T-cell (primary cell): ENCODE measurements at places on chromosomes 4 and X.

GRCh38 chrX:147403040-147403439 is 508.7 kb upstream of the FMR1 start:
- DNase-seq: no peak

- no peak for DNase-seq
These were observed 1053.0 kb upstream of the IGFBP7 start for GRCh38 chr4:58163156-58163555.

DNA sequence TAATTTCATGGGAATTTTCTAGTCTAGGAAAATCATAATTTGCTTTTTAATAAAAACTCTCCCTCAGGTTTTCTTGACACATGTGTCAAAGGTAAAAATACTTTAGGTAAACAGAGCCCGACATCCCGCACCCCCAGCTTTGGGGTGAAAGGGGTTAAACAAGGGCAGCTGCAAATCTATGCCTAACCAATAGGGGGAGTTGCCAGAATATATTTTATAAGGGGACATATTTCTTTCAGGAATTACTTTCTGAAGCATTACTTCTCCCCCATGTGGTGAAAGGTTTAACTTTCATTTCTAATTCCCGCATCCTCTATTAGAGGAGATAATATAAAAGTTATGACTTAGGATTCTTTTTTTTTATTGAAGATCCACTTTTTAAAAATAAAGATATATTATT is 53.9 kb upstream of the HEPH start:
- no peak for DNase-seq

- DNase-seq: no peak
These were observed 644.5 kb upstream of the ATOH1 start for GRCh38 chr4:93184053-93184452.

GRCh38 chrX:4805502-4805901 is 1092.1 kb upstream of the PRKX start:
- DNase-seq: no peak

DNA sequence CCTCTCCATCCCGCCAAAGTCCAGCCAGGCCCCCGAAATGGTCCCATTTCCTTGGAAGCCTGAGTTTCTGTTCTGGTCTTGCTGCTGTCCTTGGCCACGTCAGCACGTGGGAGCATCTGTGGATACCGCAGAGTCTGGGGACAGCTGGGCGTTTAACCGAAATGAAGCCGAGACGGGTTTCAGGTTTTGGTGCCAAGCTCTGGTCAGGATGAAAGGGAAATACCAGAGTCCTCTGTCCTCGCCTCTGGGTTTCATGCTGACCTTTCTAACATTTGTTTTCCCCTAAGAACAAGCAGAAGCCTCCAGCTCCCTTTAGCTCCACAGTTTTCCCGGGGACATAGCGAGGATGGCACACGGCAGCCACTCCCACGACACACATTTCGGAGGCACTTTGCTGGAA is 19.7 kb downstream of the SHOX start:
- DNase-seq: no peak

DNA sequence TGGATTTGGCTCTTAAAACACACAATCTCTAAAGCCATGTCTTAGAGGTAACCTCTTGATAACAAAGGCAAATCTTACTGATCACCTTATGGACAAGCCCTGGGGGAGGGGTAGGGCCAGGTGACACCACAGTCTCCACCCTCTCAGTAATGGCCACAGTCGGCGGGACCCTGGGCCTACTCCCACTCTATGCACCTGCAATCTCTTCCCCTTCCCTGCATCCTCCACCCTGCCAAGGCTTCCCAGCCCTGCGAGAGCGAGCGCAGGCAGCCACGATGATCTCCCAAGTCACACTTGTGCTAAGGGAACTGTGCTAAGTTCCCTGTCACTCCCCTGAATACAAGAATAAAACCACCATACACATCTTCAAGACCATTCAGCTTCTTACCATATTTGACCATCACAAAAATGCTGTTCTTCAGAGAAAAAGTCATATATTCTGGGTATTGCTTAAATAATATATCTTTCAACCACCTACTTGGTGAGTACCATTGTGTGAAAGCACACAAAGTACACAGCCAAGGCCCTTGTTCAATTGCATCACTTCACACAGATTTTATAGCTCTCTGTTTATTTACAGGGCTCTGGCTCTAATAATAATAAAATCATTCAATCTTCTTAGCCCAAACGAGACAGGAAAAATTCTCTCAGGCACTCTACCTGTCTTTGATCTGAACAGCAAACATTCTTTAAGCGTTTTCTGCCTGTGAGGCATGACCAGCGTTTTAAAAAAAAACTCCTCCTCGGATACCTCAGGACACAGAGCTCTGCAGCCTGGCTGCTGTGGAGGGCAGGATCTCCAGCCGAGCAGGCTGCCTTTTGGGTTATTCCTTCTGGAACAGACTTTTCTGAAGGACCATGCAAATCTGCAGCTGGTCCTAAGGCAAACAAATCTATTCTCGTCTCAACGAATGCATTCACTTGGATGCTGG is 115.7 kb upstream of the MAP3K15 start:
- DNase-seq: no peak

GRCh38 chr4:148216321-148216720 is 225.9 kb downstream of the NR3C2 start:
- no peak for DNase-seq

DNA sequence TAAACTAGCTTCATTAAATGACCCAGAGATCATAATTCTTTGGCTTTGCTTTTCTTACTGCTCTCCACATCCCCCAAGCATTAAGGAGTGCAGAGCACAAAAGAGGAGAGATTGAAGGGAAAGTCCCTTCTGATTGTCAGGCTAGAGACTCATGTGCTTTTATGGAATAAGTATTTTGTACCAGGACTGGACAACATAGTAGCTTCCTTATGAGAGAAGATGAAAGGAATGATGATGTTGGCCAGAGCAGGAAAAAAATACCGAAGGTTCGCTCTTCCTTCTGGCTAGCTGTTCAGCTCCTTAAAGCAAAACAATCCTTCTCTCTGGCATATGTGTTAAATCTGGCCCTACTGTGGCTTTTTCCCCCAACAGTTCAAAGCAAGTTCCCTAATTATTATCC is 53.1 kb downstream of the HOPX start:
- no peak for DNase-seq

GRCh38 chr4:1019729-1020470 is 8.5 kb downstream of the FGFRL1 start:
- DNase-seq: no peak

DNA sequence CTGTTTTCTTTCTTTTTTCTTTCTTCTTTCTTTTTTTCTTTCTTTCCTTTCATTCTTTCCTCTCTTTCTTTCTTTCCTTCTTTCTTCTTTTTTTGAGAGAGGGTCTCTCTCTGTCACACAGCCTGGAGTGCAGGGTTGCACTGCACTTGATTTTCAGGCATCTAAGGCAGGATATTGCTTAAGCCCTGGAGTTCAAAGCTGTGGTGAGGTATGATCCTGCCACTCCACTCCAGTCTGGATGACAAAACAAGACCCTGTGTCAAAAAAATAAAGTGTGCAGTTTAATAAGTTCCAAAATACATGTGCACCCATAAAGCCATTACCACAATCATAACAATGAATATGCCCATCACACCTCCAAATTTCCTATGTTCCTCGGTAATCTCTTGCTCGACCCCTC is 10.6 kb upstream of the ZNF718 start:
- no peak for DNase-seq

DNA sequence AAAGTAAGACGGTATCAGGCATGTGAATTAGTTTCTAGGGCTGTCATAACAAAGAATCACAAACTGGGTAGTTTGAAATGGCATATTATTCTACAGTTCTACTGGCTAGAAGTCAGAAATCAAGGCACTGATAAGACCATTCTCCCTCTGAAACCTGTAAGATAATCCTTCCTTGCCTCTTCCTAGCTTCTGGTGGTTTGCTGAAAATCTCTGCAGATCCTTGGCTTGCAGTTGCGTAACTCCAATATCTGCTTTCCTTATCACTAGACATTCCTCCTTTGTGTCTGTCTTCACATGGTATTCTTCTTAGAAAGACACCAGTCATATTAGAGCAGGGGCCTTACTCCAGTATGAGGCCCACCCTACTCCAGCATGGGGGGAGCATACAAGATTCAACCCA is 19.6 kb upstream of the LCORL start:
- no peak for DNase-seq

GRCh38 chr4:151644622-151645021 is 116.2 kb downstream of the GATB start:
- no peak for DNase-seq
